ENCODE measurements at places on chromosomes 11 and 22.

DNA sequence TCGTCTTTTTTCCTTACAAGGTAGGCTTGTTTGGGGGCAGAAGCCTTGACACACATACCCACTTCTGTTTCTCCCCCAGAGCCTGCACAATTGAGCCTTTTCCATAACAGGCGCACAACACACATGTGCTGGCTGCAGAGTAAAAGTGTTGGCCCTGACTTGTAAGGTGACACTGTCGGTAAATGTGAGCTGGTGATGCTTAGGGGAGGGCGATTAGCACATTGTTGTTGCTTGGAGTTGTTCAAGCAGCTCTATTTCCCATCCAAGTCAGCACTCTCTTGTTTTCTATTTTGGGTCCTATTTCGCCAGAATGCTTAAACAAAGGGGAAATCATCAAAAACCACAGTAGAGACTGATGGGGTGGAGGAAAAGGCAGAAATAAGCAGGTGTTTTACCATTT lies 51.9 kb upstream of the PTPRJ start:
- no peak for DNase-seq

DNA sequence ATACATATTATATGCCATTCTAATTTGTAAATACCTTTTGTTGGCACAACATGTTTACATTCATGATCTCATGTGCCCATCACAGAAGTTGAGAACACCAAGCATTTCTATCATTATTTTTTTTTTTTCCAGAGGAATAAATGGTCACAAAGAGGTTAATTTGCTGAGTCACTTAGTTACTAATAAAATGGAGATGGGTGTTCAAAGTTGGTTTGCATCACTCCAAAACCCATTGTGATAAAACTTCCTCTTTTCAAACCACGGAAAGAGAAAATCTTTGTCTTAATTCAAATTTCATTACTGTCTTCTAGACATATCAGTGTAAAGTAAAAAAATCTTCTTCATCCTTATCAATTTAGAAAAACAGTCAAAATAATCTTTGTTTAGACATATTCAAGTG lies 636.8 kb upstream of the CCDC179 start:
- no peak for DNase-seq

DNA sequence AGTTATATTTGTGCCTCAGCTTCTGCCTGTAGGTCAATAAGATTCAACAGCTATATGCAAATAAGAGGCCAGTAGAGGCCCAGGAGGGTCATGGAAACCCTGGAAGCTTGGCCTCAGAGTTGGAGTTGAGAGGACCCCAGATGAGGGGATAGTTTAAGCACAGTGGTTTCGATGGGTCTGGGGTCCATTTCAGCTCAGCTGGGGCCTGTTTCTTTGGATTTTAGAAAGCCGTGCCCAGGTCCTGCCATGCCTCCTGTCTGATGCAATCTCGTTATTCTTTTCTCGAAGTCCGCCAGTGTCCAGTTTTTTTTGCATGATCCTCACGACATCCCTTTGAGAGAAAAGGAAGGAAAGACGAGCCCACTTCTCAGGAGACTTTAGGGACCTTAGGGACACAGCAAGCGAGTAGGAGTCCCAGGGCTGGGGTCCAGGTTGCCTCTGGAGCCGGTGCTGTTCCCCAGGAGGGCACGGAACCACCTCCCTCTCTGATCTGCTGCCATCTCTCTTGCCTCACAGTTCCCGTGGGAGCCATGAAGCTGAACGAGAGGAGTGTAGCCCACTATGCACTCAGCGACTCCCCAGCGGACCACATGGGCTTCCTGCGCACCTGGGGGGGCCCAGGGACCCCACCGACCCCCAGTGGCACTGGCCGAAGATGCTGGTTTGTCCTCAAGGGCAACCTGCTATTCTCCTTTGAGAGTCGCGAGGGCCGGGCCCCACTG lies 2.6 kb upstream of the SMDT1 start:
- no peak for DNase-seq

GRCh38 chr11:106496677-106497076 lies 419.2 kb downstream of the AASDHPPT start:
- no peak for DNase-seq

- peak; percentile 9 for DNase-seq
These were observed 816 bp downstream of the PDE3B start for GRCh38 chr11:14644226-14645014.

- DNase-seq: no peak
These were observed 45.6 kb upstream of the GDPD4 start for GRCh38 chr11:77346906-77347603.
